ENCODE measurements at places on chromosomes 11 and 22.

DNA sequence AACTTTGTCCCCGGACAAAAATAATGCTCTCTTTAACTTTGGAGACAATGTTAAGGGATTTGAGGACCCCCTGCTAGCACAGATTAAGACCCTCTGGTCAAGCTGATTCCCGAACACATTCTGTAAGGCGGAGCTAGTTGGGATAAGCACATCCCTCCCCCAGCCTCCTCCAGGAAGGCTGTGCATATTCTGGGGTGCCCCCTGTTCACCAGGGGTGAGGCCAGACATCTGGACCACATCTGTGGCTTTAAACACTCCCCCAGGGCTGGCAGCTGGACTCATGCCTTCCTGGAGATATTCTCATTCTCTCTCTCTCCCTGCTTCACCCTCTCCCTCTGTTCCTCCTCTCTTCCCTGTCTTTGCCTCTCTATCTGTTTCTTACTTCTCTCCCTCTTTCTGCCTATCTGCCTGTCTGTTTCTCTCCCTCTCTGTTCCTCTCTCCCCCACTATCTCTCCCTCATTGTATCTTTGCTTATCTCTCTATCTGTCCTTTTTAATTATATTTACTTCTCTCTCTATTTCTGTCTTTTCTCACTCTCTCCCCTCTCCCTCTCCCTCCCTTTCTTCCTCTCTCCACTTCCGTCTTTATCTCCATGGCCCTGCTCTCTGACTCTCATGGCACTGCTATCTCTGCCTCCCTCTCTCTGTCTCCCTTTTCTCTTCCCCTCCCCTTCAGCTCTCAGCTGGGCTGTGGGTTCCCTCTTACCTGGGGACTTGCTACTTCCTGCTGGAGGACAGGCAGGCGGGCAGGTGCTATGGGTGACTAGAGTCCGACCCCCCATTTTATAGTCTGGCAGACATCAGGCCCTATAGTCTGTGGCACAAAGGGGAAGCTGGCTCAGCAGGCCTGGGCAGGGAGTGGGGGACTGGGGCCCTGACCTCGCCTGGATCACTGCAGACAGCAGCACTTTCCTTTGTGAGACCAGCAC is at the start of gene CRYBB1:
CRYBB1 (minus strand) TSS at position 757 of the 929 bp plus-strand sequence. CDS start 1,708 bp downstream, outside the sequence.
- DNase-seq: no peak

DNA sequence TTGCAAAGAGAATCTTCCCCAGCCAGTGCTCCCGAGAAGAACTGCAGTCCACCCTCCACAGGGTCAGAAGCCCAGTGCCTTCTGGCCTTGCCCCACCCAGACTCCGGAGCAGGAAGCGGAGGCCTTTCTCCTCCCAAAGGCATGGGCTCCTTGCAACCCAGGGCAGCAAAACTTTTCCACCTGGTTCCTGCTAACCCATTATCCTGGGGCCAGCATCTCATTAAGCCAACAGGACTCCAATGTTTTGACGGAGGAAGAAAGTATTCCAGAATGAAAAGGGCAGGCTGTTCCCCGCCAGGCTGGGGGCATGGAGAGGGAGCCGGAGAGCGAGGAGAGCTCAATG is 88.1 kb downstream of the RTL6 start:
- no peak for DNase-seq

- peak; percentile 20 for DNase-seq
These were observed 10.2 kb upstream of the P4HA3 start for GRCh38 chr11:74321487-74322188.

- peak; percentile 57 for DNase-seq
These were observed 1.2 kb downstream of the DRAP1 start for GRCh38 chr11:65920372-65920802.

- DNase-seq: no peak
These were observed 47.7 kb upstream of the HTATIP2 start for GRCh38 chr11:20315800-20316199.

DNA sequence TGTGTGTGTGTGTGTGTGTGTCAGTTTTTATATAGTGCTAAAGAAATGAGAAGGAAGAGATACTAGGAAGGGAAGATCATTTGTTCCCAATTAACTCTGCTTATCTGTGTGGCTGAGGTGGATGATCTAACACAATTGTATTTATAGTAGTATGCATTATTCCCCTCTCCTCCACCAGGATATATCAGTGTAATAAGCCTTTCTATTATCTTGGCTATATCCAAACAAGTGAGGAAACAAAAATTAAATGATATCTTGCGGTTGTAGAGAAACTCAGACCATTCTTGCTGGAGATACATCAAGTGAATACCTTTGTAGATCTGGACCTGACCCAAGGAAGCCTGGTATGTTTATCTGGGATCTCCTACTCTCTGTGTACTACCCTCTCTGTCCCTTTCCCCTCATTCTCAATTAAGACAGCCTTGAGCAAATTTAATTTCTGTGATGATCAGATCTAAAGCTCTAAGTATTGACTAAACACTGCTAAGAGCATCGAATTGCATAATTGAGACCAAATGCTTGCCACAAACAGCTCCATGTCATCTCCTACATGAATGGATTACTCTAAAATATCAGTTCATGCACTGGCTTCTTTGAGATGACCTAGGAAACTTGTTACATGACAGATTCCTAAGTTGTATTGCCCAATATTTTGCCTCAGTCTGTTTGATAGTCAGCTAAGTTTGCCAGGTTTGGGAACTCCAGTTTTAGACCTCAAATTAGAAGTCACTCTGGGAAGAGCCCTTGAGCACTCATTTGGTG is 185.3 kb upstream of the CTSC start:
- no peak for DNase-seq

DNA sequence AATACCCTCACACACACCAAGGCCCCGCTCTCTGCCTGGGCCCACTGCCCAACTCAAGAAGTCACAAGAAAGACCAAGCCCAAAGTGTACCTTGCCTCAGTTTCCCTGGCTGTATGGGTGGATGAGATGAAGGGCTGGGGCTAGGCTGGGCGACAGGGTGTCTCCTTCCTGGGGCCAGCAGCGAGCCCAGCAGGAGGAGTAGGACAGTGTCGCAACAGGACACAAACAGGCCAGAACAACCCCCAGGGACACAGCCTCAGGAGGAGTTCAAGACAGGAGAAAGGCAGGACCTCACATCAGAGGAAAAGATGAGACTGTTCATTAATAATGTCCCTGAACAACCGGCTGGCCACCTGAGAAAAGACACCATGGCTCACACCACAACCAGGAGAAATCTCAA is 13.3 kb downstream of the CSNK1E start:
- no peak for DNase-seq

GRCh38 chr22:48940266-48941032 is 887.2 kb downstream of the BRD1 start:
- DNase-seq: no peak

DNA sequence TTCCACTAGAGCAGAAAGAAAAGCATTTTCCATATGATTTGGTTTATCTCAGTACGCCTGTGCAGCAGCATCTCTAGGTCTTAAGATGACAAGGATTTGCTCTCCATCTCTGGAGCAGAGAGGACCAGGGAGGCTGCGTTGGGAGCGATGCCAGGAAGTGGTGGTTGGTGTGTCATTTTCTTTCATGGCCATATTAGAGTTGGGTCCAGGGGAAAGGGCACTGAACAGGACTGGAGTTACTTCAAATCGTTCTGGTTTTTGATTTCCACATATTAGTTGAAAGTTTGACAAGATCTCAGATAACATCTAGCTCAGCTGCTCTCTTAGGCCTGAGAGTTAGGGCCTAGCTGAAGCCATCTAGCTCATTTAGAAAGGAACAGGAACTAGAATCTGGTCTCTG is 157.7 kb downstream of the ADAMTS15 start:
- DNase-seq: peak; percentile 10

DNA sequence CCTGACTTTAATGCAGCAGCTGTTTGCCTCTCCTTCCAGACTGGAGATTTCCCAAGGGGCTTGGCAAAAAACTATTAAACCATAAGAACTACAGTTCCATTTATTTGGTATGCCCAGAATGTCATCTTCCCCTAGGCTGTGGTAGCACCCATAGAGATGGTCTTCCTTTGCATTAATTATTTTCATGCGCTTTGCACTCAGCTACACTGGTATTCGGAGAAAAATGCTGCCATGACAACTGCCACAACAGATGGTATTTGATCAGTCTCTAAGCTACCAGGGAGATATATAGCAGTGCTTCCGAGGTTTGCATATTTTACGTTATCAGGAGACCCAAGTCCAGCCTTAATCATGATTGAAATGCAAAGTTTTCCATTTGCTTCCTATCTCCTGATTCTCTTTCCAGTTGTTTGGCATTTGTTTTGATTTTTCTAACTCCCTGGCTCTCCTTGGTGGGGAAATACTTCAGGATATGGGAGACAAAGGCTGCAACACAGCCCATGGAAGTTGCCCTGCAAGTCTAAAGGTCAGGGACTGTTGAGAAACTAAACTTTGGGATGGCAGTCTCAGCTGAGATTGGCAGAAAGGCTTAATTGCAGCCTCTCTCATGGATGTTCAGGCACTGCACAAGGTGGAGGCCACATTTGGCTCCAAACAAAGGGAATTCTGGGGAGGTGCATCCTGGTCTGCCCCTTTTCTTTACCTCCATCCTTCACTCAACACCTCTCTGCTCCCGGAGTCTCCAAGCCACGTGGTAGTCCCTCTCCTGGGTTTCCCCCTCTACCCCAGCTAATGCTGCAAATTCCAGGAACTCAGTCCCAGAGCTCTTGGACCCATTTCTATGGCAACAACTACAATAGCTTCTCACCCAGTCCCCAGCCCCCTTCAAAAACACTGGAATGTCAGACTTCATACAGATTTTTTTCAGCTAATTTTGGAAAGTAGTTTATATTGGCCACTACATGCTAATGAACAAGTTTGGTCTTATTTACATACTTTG is 151.8 kb downstream of the NAV2 start:
- DNase-seq: no peak

GRCh38 chr11:19892387-19892786 is 179.8 kb downstream of the NAV2 start:
- peak; percentile 52 for DNase-seq

- DNase-seq: no peak
These were observed 830.0 kb downstream of the NTM start for GRCh38 chr11:132200353-132200936.

DNA sequence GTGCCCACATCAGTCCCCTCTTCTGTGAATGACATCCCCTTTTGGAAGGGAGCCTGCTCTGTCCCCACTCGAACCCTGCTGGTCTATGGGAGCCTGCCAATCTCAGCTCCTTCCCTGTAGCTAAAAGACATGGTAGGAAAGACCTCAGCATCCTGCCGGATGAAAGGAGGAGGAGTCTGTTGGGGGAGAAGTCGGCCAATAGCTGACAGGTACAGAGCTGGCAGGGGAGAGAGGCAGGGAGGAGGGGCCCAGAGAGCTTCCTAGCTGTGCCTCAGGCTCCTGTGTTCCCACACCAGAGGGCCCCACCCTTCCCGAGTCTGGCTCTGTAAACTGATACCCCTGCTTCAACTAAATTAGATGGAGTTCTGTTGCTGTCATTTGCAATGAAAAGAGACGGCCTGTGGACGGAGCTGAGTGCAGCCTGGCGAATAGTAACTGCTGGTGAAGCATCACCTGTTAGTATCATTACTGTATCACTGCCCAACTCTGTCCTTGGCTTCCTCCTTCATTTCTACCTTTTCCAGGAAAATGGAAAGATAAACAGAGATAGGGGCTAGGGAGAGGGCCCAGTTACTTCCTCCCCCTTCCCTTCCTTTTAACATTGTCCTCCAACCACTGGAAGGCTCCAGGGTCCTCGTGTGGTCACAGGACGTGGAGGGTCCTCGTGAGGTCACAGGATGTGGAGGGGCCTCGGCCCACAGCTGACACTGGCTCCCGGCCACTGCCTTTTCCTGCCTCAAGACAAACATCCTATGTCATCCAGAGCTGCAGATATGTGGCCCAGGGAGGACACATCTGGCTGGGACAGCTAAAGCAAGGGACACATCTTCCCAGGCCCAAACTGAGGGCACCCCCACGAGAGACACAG is 15.1 kb downstream of the FXYD6 start:
- no peak for DNase-seq

DNA sequence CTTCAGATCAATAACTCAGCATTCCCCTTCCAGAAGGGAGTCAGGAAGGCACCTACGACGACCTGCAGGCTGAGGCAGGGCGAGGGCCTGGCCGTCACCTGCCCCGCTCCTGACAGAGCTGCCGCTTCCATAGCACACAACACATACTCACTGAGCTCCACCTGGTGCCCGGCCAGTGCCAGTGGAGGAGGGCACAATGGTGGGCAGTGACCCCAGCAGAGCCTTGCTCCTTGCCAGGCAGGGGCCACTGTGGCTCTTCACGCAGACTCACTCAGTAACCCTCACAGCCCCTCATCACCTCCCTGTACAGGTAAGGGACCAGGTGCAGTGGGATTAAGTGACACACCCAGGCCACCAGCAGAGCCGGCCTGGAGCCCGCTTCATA is 24.6 kb downstream of the LRFN4 start:
- no peak for DNase-seq

- no peak for DNase-seq
These were observed 436.7 kb downstream of the BRD1 start for GRCh38 chr22:49390954-49391353.

DNA sequence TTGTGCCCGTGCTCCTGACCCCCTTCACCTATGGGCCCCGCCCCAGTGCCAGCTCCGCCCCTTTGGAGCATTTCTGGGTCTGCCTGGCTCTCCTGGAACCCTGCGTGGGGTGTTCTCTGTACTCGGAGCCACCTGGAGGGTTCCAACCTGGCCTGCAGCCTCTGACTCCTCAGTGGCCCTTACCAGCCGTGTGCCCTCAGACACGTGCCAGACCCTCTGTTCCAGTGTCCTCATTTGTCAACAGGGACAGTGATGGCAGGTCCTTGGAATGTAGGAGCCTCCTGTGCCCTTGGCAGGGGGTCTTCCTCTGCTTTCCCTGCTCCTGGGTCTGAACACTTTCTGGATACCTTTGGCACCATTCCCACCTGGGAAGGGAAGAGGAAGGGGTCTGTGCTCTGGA is 96.4 kb downstream of the CACNA1I start:
- DNase-seq: no peak

DNA sequence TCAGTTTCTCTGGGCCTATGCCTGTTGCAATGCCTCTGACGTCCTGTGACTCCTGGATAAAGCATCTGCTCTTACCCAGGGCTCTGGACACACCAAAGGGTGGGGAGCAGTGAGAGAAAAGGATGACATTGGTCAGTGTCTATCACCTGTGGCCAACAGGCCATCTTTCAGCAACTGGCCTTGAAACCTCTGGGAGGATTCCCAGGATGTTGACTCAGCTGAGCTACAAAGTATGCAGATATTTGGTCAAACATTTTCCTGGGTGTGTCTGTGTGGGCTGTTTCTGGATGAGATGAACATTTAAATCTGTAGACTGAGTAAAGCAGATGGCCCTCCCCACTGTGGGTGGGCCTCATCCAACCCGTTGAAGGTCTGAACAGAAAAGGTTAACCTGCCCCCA is 149.9 kb downstream of the SPATA19 start:
- no peak for DNase-seq

Data from ELR (cell line).